A549 (cell line): ENCODE measurements at places on chromosomes 2 and 18.

- no peak for DNase-seq
Measured at GRCh38 chr2:202270487-202270886, 4.9 kb downstream of the NOP58 start.

- DNase-seq, result no peak
Measured at GRCh38 chr2:172000696-172001361, 1.1 kb downstream of the METAP1D start.

DNA sequence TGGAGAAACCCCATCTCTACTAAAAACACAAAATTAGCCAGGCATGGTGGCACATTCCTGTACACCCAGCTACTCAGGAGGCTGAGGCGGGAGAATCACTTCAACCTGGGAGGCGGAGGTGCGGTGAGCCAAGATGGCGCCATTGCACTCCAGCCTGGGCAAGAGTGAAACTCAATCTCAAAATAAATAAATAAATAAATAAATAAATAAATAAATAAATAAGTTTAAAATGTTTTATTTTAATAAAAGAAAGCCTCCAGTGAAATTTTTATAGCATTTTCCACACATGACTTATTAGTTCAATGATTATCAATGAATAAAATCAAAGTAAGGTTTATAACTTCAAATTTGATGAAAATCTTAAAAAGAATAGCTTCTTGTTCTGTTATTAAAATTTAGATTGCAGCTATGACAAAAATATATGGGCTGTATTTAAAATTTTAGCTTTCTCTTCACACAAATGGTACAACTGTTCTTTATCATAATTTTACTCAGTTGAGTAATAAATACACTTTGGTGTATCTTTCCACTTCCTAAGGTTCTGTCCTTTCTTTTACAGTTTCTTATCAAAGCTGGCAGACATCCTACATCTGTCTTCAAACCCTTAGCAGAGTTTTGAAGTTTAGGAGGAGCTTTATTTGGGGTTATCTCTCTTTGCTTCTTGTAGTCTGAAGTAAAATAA lies 78.4 kb upstream of the ZSWIM2 start:
- DNase-seq, result no peak

DNA sequence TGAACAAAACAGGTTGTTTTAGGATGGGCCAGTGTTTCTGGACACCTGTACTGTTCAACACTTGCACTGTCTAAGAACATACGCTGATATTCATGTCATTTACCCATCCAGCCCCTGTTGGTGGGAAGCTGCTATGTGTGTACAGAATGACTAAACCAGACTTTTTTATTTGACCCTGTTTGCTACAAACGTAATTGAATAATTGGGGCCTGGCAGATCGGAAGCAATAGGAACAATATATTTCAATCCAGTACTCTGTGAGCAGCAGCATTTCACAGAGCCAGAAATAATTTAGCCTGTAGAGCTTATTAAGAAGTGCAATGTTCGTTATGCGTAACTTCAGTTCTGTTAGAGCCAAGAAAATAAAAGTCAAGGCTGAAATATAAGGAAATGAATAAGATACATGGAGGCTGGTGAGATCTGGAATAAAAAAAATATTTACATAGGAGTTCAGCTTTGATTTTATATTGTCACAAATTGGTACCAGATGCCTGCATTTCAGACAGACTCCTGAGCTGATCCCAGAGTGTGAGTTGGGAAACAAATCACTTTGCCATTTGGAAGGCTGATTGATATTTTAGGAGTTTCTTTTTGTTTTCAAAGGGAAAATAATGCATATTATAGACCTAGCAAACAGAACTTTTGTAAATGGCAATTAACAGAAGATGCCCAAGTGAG lies 19.7 kb downstream of the CABLES1 start:
- DNase-seq, result no peak

DNA sequence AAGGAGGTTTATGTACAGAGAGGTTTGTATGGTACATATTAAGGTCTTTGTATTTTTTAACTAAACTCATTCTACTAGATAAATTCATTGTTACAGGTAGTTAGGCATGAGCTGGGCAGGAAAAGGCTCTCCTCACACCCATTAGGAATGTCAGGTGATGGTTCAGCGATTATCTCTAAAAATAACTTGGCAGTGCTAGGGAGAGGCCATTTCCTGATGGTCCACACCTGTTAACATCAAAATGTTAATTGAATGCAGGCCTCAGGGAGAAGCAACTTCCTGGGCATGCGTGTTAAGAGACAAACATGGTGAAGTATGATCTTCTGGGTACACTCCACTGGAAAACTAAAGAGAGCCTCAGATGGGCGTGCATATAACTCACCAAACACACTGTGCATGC lies 73.6 kb downstream of the ARL6IP6 start:
- DNase-seq, result no peak

DNA sequence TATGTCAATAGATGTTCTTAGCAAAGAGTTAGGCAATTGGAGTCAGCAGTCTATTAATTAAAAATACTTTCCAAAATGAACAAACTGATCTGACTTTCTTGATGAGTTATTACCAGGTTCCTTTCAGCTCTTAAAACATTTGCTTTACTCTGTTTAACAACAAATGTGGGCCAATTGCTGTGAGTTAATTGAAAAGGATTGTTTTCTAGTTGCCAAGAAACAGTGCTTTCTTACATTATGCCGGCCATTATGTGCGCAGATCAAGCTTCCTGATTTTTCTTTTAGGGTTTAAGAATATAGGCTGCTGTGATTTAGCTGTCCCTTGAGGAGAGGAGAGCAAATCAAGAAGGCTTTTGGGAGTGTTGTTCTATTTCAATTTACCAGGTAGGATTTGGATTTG lies 50.5 kb upstream of the ITPRID2 start:
- no peak for DNase-seq

GRCh38 chr2:101559551-101559950 lies 84.6 kb upstream of the RFX8 start:
- no peak for DNase-seq

GRCh38 chr2:148885209-148885608 lies 10.2 kb downstream of the KIF5C start:
- DNase-seq, result no peak

DNA sequence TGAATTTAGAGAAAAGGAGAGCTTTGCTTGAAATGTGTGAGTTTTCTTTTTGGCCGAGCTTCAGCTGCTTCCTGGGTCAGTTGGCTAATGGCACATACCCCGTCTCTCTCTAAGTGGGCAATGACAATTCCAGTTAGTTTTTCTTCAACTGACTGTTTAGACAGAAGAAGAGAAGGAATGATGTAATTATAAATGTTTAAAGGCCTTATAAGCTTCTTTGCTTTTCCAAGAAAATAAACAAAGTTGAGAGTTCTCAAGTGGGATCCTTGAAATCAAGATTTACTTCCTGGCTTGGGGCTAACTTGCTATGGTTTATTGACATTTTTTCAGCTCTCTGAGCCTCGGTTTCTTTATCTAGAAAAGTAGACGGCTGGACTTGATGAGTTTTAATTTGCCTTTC lies 794.9 kb upstream of the ACVR2A start:
- no peak for DNase-seq

GRCh38 chr2:111634995-111635538 lies 248.9 kb downstream of the ANAPC1 start:
- no peak for DNase-seq

DNA sequence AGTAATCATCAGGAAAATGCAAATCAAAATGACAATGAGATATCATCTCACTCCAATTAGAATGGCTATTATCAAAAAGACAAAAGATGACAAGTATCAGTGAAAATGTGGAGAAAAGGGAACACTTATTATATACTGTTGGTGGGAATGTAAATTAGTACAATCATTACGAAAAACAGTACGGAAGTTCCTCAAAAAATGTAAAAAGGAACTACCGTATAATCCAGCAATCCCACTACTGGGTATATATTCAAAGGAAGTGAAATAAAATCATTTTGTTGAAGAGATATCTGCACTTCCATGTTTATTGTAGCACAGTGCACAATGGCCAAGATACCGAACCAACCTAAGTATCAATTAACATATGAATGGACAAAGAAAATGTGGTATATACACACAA lies 52.4 kb upstream of the TEX51 start:
- DNase-seq, result no peak

DNA sequence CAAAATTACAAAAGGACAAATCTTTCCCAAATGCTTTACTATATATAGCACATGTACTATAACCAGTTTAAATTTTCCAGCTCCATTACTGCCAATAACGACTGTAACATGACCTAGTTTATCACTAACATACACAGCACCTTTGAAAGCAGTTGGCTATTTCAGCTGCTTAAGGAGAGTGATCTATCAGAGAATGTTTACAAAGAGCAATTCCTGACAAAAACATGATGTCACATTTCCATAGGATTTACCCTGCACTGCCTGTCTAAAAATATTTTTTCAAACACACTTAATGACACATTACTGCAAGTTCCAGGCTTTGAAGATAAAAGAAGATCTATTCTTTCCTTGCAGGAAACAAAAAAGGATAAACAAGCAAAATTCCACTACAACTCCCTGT lies 40.6 kb downstream of the ZNF516 start:
- DNase-seq, result no peak

DNA sequence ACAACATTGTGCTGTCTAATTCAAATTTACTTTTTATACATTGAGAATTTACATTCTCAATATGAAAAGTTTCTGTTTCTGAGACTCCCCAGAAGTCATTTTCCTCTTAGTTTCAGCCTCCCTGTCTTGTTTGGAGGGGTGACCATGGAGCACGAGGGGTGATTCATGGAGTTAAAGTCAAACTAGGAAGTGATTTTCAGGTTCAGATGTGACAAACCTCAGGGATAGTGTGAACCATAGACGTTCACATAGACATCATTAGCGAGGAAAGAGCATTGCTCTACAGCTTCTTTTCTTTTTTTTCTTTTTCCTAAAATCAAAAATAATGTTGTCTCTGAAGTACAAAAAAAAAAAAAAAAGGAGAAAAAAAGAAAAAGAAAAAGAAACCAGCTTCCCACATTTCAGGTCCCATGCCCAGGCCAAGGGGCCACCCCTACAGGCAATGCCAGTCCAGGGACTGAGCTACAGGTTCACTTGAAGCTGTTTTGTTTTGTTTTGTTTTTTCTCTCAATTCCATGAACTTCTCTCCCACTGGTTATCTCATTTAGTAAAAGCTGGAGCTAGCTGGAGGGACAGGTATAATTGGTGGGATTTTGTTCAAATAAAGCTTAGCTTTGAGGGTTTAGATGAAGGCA lies 18.1 kb upstream of the LCLAT1 start:
- no peak for DNase-seq

DNA sequence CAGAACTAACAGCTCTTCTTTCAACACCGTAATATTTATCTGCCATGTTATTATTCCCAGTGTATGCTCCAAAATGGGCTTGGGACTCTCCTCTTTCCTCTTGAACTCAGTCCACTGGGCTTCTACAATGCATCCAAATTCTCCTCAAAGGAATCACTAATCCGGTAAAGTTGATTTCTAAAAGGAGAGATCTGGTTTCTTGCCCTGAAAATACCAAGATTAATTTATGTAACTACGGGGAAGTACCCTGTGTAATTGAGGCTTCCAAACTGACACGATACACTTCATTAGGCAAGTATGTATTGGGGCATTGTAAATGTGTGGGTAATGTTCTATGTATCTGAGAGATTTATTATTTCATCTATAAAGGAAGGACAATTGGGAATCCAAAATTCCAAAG lies 5.7 kb downstream of the NCKAP5 start:
- DNase-seq, result no peak

DNA sequence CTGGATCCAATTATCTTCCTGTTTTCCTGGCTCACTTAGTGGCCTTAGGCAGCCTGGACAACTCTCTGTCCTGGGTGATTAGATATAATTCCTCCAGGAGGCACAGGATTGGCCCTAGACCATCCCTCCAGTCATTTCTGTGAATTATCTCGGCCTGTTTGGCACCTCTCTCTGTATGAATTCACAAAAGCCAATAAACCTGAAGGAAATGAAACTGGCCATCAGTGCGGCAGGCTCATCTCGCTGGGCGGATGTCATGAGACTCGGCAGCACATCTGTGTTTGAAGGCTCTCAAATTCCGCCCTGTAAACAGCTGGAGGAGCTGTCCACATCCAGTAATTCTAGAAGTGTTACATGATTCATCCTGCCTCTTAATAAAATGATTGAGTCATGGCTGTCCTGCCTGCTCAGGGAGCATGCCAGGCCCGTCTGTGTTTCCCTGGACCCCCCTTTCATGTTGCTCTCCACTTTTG lies 38.6 kb downstream of the ACOXL start:
- peak; percentile 6 for DNase-seq

DNA sequence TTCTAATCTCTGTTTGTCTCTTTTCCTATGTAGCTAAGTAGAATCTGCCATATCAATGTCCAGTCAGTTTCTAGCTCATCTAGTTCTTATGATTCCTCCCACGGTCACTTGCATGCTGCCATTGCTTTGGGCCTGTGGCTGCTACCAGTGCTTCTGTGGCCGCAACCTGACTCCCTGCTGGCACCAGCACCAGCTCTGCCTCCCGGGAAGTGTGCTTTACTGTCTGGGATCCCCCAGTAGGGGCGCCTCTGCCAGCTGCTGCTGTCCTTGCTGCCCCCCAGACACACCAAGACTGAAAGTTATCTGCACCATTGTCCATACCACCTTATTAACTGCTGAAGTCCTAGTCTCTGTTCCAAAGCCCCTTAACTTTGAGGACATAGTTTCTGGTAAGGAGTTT lies 56.3 kb downstream of the RAPGEF4 start:
- no peak for DNase-seq

- no peak for DNase-seq
Measured at GRCh38 chr2:12014088-12014960, 267.9 kb downstream of the LPIN1 start.

DNA sequence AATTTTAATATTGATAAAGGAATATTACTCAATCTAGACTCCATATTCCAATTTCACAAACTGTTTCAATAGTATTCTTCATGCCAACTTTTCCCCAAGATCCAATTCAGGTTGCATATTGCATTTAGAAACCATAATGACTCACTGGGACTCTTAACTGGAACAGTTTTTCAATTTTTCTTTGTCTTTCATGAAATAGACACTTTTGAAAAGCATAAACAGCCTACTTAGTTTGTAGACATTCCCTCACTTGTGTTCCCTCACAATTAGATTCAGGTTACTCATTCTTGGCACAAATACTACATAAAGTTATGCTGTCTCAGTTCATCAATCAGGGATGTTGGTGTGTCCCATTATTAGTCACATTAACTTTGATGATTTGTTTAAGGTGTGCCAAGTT lies 1768.4 kb upstream of the PIK3C3 start:
- no peak for DNase-seq

DNA sequence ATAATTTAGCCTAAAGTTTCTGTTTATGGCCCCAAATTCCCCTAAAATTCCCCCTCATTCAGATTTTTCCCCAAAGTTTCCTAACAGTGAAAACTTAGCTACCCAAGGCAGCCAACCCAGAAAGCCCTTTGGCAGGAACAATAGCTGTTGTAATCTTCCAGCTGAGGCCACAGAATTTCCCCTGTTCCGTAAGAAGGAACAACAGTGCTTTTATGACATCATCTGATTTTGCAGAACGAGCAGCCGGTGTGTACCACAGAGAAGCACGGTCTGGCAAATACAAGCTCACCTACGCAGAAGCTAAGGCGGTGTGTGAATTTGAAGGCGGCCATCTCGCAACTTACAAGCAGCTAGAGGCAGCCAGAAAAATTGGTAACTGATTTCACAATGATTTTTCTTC lies 6.3 kb downstream of the TNFAIP6 start:
- DNase-seq, result no peak
